Astrocyte (in vitro differentiated cells and primary cell): ENCODE measurements at places on chromosomes 11 and 22. TPM values are rescaled to one million over a fixed set of nuclear protein-coding genes. Genes with fewer than 3 reads are reported as not detected.

MPPED2 gene
- 1.1 and 1.6 TPM in 2 replicates for total RNA-seq

SPCS2 gene
- total RNA-seq = 104 and 120 TPM in 2 replicates

OR52I2 gene
- total RNA-seq = not detected in 2 replicates

FOLH1 gene
- total RNA-seq = 0.19 and 0.36 TPM in 2 replicates

PGA3 gene
- total RNA-seq = 0.43 TPM in 1 of 2 replicates, not detected in the other

NCF4 gene
- total RNA-seq = not detected in 2 replicates

GRCh38 chr11:79404325-79404724 is 36.5 kb downstream of the TENM4 start:
- no peak for DNase-seq

GRCh38 chr11:60860943-60861342 is 5.2 kb upstream of the PTGDR2 start:
- no peak for DNase-seq

DNA sequence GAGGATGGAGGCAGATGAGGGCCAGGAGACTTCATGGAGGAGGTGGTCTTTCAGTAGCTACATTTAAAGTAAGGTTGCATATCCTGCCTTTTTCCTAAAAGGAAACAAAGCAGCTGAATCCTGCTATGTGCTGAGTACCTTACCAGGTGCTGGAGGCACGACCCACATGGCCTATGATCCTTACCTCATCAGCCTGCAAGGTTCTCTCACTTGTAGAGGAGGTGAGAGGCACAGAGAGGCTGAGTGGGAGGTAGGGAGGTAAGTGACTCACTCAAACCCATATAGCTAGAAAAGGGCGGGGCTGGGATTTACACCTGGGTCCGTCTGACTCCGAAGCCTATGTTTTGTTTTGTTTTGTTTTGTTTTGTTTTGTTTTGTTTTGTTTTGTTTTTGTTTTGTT is 75.8 kb downstream of the BUD13 start:
- no peak for DNase-seq

GRCh38 chr11:69837791-69838190 is 18.6 kb upstream of the FGF3 start:
- no peak for DNase-seq

DNA sequence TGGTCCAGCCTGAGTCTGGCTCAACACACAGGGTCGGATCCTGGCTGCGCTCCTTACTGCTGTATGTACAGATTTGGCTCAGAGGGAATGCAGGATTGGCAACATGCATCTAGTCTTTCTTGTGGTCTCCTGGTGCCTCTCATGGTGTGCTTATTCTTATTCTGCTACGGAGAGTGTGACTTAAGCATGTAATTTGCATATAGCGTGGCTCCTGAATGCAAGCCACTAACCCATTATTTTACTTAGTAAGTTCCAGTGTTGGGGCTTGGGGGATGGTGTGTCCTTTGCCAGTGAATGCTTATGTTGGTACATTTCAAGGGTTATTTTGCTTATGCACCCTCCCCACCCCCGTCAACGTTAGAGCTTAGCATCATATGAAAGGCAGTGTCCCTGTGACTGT is 51.2 kb downstream of the PTPRJ start:
- no peak for DNase-seq
